Heart right ventricle (tissue), 16 donors: ENCODE measurements at places on chromosomes 5 and 9.

DNA sequence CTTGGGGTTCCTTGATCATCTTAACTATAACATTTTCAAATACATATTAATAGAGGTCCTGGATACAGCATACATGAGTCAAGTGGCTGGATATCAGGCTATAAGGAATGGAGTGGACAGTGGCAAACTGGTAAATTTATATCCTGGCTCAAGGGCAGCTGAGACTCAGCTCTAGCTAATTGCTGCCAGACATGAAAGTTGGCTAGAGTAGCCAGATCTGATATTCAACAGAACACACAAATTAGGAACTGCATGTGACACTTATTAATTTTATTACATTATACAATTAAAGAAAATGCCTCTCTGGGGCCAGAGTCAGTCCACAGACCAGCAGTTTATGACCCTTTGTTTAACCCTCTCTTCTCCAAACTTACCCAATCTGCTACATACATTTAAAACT, 206.5 kb downstream of the KCTD16 start:
- no peak for DNase-seq
- no peak overlapping the region for H3K27ac ChIP-seq
- no peaks in the 10 kb centered on the region for H3K36me3 ChIP-seq
- H3K4me3 ChIP-seq = no peak overlapping the region

DNA sequence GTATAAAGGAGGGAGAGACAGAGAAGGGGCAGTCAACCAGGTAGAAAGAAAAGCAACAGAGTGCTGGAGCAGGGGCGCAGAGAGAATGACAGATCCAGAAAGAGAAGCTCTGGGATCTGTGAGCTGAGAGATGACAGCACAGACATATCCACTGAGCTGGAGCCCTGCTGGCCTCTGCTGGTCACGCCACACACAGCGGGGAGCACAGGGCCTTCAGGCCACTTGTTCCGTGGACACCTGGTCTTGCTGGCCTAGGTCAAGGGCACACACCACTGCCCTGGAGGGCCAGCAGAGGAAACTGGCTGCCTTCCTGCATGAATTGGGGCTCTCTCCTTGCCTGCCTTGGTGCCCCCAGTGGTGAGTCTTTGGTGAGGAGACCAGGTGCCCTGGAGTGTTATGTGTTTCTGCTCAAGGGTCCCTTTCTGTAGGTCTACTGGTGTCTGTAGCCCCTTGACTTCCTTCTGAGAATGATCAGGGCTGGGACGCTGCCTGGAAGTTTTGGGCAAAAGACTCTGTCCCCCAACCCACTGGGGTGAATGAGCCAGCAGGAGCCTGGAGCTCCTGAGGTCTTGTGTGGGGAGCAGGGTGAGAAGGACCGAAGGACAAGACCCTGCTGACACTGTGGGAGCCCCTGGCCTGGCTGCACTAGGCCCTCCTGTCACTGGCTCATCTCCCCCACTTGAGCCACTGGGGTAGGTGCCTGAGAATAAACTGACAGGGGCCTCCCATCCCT, 59.2 kb upstream of the ADAMTS2 start:
- no peaks in the 10 kb centered on the region for H3K36me3 ChIP-seq
- no peak overlapping the region for H3K4me3 ChIP-seq
- no peaks in the 10 kb centered on the region for H3K4me1 ChIP-seq
- no peak overlapping the region for H3K27ac ChIP-seq

DNA sequence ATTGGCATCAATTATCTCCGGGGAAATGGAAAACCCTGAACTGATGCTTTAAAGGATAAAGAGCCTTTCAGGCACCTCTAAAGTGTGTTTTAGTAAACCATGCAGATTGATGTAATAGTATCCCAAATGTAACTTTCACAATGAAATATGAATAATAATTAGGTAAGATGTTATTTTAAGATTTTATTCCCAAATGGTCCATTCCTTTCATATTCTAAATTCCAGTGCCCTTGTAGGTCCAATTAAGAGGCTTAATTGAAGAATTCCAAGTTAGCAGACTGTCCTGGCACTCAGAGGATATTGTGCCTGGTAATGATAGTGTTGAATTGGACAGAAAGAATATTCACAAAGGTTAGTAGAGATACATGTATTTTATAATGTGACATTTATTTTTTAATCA, 352.5 kb upstream of the NUDT12 start:
- H3K27me3 ChIP-seq = no peaks in the 10 kb centered on the region
- no peak overlapping the region for H3K27ac ChIP-seq
- no peak overlapping the region for H3K4me3 ChIP-seq
- no peak for DNase-seq
- H3K36me3 ChIP-seq = no peaks in the 10 kb centered on the region
- H3K4me1 ChIP-seq = no peaks in the 10 kb centered on the region

DNA sequence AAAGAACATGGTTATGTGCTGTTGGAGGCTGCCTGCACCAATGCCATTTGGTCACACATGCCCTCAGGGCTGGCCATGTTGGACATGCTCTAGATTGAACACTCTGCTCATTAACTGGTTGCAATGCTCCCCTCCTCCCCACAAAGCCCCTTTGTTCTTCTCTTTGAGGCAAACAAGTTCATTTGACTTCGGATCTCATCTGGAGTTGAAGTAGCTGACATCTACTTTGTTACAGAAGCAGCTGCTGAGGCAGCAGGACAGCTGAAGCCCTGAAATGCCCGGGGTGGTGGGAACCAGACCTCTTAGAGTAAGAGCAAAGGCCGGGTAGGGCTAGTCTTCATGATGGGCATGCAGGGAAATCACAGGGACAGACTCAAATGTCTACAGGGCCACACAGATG, 123.5 kb downstream of the APBA1 start:
- no peak for DNase-seq
- H3K27ac ChIP-seq = no peak overlapping the region
- H3K27me3 ChIP-seq = no peaks in the 10 kb centered on the region
- H3K36me3 ChIP-seq = no peaks in the 10 kb centered on the region

DNA sequence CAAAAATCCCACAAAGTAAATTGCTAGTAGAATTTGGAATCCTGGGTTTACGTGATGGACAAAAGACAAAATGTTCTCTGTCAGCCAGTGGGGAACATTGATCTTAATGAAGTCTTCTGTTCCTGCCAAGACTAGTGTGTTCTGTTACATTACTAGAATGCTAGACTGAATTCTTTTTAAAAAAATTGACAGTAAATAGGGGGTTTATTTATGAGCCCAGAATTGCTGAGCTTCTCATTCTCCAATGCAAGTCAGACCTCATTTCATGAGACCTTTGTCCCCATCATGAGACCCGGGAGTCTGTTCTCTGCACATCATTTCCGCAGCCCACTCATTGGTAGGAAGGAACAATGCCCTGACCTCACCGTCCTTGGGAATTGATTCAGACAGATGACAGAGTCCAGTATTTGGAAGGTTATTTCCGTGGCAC, 173.8 kb upstream of the OTULINL start:
- peaks cover 17% of the 10 kb centered on the region for H3K4me1 ChIP-seq
- peaks cover 78% of the 10 kb centered on the region for H3K36me3 ChIP-seq
- H3K27me3 ChIP-seq = no peaks in the 10 kb centered on the region
- DNase-seq = no peak
- no peak overlapping the region for H3K4me3 ChIP-seq
- H3K27ac ChIP-seq = peak overlapping the region; percentile 23
